ENCODE measurements at places on chromosomes 2 and 18.

GRCh38 chr18:54822872-54823845, 5.1 kb upstream of the RAB27B start:
- DNase-seq = no peak

DNA sequence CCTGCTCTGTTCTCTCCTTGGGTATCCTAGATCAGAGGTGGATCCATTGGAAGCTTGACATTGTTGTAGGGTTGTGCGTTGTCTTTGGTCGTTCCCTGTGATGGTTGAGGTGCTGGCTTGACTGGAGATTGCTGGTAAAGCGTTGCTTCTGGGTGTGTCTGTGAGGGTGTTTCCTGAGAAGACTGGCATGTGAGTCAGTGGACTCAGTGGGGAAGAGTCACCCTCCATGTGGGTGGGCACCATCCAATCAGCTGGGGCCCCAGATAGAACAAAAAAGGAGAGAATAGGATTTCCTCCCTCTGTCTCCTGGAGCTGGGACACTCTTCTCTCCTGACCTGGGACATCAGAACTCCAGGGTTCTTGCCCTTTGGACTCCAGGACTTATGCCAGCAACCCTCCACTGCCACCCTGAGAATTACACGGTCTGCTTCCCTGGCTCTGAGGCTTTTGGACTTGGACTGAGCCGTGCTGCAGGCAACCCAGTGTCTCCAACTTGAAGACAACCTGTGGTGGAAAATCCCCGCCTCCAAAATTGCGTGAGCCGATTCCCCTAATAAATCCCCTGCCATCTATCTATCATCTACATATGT, 14.8 kb upstream of the REEP1 start:
- DNase-seq = no peak

DNA sequence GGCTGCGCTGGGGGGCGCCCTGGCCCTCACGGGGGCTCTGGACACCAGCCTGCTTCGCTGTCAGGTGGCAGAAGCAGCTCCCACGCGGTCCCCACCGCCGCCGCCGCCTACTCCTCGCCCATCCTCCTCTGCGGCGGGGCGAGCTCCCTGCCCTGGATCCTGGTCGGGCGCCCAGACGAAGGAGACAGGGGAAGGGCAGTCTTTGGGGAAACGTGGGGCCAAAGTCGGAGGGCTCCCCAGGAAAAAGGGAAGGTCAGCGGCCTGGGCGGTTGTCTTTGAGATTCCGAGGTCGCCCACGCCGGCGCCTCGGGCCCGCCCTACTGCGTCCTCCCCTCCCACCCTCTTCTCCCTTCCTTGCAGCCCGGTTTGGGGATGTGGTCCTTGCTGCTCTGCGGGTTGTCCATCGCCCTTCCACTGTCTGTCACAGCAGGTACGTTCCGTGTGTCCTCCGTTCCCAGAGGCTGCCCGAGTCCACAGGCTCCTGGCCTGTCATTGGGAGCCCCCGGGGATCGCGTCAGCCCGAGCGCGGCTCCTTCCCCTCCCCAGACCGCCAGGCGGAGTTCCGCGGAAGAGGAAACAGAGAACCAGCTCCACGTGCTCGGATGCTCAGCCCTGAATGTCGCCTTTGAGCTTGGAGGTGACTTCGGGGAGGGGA, 800 bp downstream of the IL1RL2 start:
- DNase-seq = peak; percentile 36

DNA sequence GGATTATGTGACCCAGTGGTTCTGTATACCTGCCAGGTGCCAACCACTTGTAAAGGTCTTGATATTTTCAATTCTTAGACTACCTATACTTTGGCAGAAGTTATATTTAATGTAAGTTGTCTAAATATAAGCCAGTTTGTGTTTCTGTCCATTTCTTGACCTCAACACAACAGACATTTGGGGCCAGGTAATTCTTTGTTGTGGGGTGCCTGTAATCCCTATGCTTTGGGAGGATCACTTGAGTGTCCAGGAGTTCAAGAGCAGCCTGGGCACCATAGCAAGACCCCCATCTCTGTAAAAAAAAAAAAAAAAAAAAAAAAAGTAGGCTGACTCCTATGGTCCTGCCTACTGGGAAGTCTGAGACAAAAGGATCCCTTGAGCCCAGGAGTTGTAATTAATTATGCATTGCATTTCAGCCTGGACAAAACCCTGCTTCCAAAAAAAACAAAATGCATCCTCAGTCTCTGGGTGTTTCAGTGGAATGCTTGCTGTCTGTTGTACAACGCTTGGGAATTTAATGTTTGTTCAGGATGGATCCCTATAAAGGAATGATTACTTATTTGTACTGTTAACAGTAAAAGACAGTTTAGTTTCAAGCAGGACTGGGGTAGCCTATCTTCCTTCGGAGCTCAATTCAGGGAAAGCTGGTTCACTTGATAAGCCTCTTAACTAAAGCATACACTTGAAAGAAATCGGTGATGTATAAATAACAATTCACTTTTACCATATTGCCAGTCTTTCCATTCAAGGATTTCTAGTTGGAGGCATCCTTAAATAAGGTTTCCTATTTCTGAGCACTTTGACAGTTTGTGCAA, 3.4 kb downstream of the RPS27A start:
- DNase-seq = no peak

- DNase-seq = no peak
These were observed 67.6 kb downstream of the AGAP1 start for GRCh38 chr2:235561450-235561849.

DNA sequence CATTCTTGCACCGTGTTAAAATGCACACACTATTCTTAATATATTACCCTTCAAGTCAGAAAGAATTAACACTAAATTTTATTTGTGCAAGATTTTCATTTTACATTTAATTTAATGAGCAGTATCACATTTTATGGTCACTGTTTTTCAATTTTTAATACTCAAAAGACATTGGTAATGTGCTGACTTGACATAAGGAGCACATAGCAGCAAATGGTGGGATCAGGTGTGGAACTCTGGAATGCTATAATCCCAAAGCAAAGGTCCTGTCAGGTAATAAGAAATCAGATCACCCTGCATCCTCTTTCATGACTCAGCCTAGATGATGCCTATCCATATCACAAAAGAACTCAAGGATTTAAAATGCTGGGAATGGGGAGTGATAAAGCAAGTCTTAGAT, 55.6 kb upstream of the SPAG16 start:
- no peak for DNase-seq

GRCh38 chr2:26327291-26328272, 18.4 kb upstream of the SELENOI start:
- no peak for DNase-seq

DNA sequence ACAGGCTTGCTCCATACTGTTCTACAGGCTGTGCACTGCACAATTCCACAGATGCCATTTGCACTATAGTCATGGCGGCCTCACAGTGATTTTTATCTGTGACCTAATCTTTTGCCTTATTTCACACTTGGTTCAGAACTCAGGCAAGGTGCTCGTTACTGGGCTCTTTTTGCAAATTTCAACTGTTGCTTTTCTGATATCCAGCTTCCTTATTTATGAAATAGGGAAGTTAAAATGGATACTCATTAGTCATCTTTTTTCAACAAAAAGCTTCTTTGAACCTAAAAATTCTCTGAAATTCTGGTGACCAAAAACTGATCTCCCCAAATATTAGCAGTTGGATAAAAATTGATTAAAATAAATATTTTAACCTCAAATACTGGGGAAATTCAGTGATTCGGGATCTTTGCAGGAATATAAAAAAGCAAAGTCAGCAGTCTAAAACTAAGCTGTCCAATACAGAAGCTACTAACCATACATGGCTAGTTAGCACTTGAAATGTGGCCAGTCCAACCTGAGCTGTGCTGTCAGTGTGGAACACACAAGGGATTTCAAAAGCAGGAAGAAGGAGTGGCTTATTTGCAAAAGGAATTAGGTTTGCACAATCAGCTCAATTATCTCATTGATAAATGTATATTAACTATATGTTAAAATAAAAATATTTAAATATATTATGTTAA, 134.4 kb downstream of the COL4A4 start:
- DNase-seq = no peak

DNA sequence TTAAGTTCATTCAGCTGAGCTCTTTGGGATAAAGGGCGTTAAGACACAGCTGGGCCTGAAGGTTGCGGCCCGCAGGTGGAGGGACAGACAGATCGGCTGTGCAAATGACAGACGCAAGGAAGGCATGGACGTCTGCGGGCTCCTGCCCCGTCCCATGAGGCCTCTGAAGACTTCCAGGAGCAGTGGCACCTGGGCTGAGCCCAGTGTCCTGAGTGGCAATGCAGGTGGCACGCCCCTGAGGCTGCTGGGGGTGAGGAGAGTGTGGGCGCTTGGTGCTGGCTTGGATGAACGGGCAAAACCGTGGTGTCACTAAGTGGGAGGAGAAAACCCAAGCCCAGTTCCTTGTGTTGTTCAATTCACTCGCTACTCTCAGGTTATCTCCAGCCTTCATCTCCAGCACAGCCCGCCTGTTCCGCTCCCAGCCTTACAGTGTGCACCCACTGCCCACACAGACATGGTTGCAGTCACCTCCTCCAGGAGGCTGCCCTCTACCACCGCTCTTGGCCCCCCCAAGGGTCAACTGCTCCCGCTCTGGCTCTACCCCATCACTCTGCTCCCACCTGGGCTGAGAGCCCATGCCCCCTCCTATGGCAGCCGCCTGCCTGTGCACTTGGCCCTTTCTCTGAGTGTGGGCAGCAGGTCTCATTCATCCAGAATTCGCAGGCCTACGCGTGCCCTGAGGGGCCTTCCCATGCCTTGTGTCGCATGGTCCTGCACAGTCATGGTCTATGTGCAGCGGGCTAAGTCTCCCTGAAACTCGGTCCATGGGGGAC, 50.3 kb downstream of the PTGR3 start:
- no peak for DNase-seq

DNA sequence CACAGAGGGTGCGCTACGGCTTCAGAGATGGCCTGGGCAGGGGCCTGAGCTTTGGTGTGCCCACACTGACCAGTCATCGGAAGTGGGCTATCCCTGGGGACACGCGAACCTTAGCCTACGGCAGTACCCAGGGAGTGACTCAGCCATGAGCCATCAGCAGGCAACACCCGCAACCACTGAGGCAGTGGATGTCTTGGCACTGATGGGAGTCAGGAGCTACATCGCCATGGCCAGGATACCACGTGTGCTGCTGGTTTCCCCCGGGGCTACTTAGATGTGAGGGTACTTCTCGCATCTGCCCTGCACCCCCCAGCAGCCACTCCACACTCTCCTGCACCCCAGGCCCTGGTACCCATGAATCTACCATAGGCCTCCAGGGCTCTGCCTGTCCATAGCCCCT, 12.8 kb upstream of the HPCAL1 start:
- DNase-seq = no peak

DNA sequence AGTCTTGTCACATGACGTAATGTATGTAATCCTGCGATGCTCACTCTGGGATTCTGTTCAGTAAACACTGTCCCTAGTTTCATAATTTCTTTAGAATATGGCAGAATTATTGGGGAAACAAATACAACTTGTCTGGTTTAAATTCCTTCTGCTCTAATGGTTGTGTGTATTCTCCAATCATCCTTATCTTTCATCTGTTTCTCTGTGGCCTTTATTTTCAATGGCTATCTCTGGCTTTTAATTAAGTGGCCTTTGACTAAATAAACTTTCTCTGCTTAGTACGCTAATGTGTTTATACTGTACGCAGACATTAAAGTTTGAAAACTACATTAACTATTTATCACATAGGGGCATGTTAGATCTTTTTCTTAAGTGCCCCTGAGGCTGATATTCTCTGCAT, 40.9 kb downstream of the CDH7 start:
- no peak for DNase-seq
